ENCODE measurements at places on chromosomes 7 and 10.

- DNase-seq: no peak
Measured at GRCh38 chr7:47514818-47515217, 67.1 kb downstream of the TNS3 start.

GRCh38 chr7:4040109-4040928, 641.8 kb upstream of the FOXK1 start:
- DNase-seq: no peak

DNA sequence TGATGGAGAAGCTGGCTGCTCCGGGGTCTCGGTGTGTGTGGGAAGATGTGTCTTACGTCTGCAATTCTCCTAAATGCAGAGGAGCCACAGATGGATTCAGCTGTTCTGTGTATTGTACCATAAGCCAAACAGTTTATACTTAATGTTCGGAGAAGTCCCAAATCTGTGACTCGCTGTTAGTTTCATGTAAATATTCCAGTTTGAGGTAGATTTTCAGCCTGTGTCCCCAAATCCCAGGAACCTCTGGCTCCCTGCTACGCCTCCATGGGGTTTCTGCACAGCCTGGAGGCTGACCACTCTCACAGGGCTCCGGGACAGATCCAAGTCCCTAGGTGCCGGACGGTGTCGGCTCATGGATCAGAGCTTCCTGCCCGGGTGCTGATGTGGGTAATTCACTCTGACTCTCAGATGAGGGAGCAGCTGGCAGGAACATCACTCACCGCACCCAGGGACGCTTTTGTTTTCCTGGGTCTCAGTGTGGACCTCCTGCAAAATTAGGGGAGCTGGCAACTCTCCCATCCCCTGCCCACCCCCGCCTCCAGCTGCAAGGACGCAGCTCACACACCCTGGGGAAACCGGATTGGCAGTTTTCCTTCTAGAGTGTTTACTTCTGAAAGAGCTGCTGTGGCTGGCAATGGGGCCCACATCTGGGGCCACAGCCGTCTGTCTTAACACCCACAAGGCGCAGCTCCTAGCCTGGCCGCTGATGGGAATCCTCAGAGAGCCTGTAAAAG, 421.1 kb upstream of the FOXK1 start:
- DNase-seq: no peak

GRCh38 chr7:142632271-142633134, 116.8 kb upstream of the PRSS1 start:
- no peak for DNase-seq

- DNase-seq: no peak
Measured at GRCh38 chr10:24463611-24464426, 254.9 kb downstream of the KIAA1217 start.

GRCh38 chr7:44796034-44796503, 412 bp upstream of the PPIA start:
- no peak for DNase-seq

GRCh38 chr10:8581521-8582225, 527.2 kb downstream of the GATA3 start:
- DNase-seq: no peak

GRCh38 chr7:138945154-138945553, 36.0 kb downstream of the KIAA1549 start:
- no peak for DNase-seq

DNA sequence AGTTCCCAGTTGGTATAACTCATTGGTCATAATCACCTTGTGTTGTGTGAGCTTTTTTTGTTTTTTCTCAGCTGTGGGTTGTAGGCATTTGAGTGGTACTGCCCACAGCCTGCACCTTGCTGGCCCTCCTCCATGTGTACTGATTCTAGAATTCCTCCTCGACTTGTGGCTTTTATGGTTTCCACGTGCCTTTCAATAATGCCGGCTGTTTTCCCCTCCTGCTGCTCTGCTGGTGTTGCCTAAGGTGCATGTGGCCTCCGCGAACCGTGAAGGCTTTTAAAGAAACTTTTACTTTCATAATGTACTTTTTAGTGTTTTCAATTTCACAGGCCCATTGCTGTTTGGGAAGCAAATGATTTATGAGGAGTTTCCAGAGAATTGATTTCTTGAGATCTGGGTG, 518.0 kb downstream of the REEP3 start:
- no peak for DNase-seq

- peak; percentile 23 for DNase-seq
Measured at GRCh38 chr7:29177963-29178600, 16.5 kb upstream of the CHN2 start.

GRCh38 chr7:33452805-33453502, 323.6 kb downstream of the BBS9 start:
- no peak for DNase-seq

- no peak for DNase-seq
Measured at GRCh38 chr7:121132940-121133339, 144.4 kb downstream of the CPED1 start.

- no peak for DNase-seq
Measured at GRCh38 chr10:5855979-5856700, 33.6 kb downstream of the ANKRD16 start.

GRCh38 chr7:89183712-89184111, 388.2 kb upstream of the TEX47 start:
- DNase-seq: no peak

DNA sequence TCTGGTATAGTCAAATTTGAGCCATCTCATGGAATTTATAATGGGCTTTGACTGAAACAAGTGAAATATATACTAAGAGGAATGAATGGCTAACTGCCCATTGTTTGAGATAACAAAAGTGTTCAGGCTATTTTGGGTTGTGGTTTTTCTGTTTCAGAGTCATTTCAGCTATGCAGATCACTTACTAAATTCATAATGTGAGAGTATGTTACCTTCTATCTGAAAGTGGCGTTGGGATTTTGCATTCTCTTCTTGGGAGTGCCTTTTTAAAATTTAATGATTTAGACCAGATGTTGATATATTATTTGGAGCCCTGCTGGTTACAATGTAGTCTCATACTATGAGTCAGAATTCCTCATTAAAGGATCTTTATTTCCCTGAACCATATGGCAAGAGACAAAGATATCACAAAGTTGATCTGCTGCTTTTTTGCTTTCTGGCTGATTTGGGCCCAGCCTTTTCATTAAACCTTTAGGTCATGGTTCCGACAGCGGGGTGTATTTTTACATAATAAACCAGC, 10.4 kb downstream of the VCL start:
- no peak for DNase-seq

DNA sequence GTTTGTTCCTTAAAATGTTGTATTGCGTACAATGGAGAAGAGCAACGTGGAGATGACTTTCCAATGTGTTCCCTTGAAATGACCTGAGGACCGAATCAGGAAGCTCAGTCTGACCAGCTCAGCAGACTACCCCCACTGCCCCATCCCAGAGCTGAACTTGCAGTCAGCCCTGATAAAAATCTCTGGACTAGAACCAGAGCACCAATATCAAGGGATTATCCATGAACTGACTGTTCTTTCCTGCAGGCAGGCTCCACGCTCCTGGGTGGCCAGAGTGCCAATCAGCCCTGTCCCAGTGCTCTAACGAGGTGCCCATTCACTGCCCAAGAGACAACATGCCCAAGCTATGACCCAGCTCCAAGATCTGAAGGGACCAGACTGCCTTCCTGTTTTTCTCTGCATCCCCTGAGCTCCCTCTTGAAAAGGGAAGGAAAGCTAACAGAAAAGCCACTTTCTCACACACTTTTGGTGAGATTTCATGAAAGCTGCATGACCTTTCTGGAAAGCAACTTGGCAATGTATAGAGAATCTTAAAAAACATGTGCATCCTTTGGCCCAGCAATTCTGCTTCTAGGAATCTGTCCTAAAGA, 130.2 kb downstream of the KCNMA1 start:
- DNase-seq: no peak

GRCh38 chr7:101201695-101202602, 1.1 kb upstream of the MOGAT3 start:
- no peak for DNase-seq

GRCh38 chr10:108775911-108776475, 1147.3 kb downstream of the XPNPEP1 start:
- DNase-seq: no peak

DNA sequence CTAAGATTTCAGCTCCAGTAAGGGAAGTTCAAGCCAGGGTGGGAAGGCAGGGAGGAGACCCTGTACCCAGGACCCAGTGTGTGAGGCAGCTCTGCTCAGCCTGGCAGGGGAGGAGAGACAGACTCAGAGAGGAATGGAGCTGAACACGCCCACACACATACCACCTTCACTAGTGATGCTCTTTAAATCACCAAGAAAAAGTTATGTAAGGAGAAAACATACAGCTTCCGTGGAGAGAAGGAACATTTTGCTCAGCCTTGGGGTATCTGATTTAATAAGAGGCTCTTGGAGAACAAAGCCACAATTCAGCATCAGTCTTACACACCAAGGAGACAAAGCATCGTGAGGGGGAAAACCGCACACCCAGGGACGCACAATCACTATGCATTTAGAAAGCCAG, 62.9 kb downstream of the PRKAG2 start:
- DNase-seq: no peak

- DNase-seq: no peak
Measured at GRCh38 chr7:96273716-96274115, 48.2 kb downstream of the SLC25A13 start.

DNA sequence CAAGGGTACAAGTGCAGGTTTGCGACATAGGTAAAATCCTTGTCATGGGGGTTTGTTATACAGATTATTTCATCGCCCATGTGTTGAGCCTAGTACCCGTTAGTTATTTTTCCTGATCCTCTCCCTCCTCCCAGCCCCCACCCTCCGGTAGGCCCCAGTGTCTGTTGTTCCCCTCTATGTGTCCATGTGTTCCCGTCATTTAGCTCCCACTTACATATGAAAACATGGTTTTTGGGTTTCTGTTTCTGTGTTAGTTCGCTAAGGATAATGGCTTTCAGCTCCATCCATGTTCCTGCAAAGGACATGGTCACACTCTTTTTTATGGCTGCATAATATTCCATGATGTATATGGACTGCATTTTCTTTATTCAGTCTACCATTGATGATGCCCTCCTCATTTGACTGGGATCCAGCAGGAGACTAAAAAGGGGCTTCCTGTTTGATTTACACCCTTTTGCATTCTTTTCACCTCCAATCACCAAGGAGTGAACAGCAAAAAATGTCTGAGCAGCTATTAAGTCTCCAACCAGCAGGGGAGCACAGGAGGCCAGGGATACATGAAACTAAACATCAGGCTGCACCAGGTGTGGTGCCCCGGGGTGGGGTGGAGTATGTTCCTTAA, 188.2 kb downstream of the SKIDA1 start:
- no peak for DNase-seq

DNA sequence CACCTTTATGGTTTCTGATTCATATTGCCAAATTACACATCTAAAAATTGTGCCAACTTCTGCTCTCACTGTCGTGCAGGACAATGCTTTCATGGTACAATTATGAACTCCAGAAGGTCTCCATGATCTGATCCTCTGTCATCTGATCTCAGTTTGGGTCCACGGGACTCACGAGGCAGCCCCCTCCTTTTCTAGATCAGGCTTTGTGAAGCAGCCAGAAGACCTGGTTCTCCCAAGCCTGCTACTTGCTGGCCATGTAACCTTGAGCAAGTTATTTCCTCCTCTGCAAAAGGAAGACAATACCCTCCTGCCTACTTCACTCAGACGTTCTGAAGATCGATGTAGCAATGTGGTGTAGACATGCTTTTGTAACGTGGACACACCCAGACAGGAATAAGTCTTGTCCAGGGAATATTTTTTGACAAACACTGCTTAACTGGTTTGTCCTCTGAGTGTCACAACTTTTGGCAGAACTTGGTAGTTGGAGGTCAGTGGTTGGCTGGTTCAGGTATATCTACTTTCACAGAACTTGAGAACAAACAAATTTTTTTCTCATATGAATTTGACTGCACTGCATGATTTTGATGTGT, 19.6 kb downstream of the CALML3 start:
- peak; percentile 5 for DNase-seq

- no peak for DNase-seq
Measured at GRCh38 chr7:96499532-96499931, 177.6 kb upstream of the SLC25A13 start.

DNA sequence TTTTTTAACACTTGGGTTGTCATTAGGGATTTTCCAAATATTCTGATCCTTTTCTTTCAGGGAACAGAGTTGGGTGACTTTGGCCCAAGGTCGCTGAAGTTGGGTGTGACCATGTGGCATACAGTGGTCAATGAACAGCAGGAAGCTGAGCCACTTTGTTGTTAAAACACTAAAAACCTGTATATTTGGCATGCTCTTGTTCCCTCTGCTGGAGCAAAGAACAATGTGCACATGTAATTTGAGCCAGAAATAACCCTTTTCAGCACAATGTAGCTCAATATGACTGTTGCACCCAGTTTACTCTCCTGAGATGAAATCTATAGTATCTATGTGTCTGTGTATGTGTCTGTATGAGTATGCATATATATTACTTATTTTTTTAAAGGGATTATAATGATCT, 74.9 kb downstream of the ADCYAP1R1 start:
- no peak for DNase-seq

GRCh38 chr7:18330548-18330947, 165.0 kb upstream of the HDAC9 start:
- no peak for DNase-seq

- DNase-seq: no peak
Measured at GRCh38 chr10:59595593-59595992, 114.1 kb downstream of the SLC16A9 start.

- DNase-seq: no peak
Measured at GRCh38 chr10:34576797-34577196, 238.3 kb downstream of the PARD3 start.

GRCh38 chr7:2116448-2116810, 116.3 kb downstream of the MAD1L1 start:
- DNase-seq: no peak

GRCh38 chr7:638256-639011, 88.1 kb upstream of the DNAAF5 start:
- no peak for DNase-seq

GRCh38 chr7:106639476-106640334, 21.3 kb downstream of the CCDC71L start:
- DNase-seq: no peak

DNA sequence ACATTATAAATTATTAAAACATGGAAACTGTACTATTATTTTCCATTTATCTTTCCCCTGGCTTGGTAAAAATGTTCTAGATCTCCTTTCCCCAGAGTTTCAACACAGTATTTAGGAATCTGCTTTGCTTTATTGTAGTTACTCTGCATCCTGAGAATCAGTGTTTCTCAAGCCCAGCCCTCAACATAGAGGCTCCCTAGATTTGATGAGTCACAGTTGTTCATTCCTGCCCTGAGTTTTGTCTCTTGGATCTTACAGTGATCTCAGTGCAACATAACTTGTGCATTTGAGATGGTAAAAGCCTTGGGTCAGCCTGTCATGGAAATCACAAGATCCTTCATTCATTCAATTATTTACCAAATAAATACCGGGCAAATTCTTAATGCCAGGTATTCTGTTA, 63.0 kb downstream of the VAX1 start:
- no peak for DNase-seq

- no peak for DNase-seq
Measured at GRCh38 chr7:104775531-104775930, 238.5 kb upstream of the KMT2E start.

All from ovary (tissue), 10 donors.